Activated T-cell treated with anti-CD3 and anti-CD28 coated beads, Interleukin-2, amount 50 U/mL, for 4 hours (primary cell): ENCODE measurements at places on chromosomes 2 and 18. TPM values are rescaled to one million over a fixed set of nuclear protein-coding genes. Genes with fewer than 3 reads are reported as not detected.

Gene VAMP5
- total RNA-seq = 7.3 TPM

Gene LCT
- 0.05 TPM for total RNA-seq

- DNase-seq = no peak
Observed at GRCh38 chr18:66555585-66555984, 48.3 kb downstream of the CDH19 start.

- no peak for DNase-seq
Observed at GRCh38 chr2:84077496-84077895, 381.6 kb downstream of the SUCLG1 start.

- no peak for DNase-seq
Observed at GRCh38 chr2:51734115-51734514, 702.2 kb upstream of the NRXN1 start.

DNA sequence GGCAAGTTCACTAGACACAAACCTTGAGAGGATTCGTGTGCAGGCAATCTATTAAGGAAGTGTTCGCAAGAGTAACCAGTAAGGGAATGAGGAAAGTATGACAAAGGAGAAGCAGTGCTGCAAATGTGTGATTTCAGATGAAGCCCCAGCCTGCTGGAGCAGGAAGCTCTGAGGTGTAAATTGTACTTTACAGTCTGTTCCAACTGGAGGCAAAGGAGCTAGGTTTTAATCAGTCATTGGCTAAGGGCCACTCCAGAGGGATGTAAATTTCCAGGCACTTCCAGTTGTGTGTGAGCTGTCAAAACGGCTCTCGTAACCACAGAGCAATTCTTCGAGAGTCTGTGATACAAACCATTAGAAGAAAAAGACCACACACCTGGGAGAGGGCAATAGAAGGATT is 359.5 kb upstream of the FAM98A start:
- no peak for DNase-seq

GRCh38 chr2:189302274-189302948 is 122.8 kb upstream of the COL5A2 start:
- DNase-seq = no peak

GRCh38 chr18:45328811-45329210 is 286.5 kb upstream of the SLC14A2 start:
- DNase-seq = no peak

Gene AQP12A
- not detected for total RNA-seq

Gene LIMS4
- total RNA-seq = 0.65 TPM

DNA sequence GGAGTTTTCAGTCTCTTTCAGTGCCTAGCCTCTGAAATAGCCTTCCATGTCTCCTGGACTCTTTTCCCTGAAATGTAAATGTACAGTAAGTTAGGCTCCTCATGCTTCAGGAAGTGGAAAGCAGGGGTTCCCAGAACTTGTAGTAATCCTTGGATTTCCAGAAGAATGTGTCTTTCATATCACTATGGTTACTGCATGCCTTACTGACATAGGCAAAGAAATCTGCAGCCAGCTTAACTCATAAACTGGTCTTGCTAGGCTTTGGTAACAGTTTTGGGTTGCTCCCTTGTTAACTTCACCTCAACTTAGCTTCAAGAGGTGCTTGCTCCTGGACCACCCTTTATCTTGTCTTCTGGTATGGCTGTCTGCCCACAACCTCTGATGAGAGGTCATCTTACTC is 686.8 kb upstream of the DDX18 start:
- no peak for DNase-seq
